ENCODE measurements at places on chromosomes 5 and 9.

- no peaks in the 10 kb centered on the region for H3K36me3 ChIP-seq
- H3K4me3 ChIP-seq, result no peak overlapping the region
- no peaks in the 10 kb centered on the region for H3K4me1 ChIP-seq
- H3K27ac ChIP-seq, result no peak overlapping the region
These were observed 1012.8 kb downstream of the MAT2B start for GRCh38 chr5:164518067-164518740.

GRCh38 chr9:70495514-70495913 lies 81.1 kb upstream of the KLF9 start:
- H3K27ac ChIP-seq, result peak overlapping the region; percentile 22
- no peaks in the 10 kb centered on the region for H3K27me3 ChIP-seq
- no peaks in the 10 kb centered on the region for H3K36me3 ChIP-seq
- no peak overlapping the region for H3K4me3 ChIP-seq

DNA sequence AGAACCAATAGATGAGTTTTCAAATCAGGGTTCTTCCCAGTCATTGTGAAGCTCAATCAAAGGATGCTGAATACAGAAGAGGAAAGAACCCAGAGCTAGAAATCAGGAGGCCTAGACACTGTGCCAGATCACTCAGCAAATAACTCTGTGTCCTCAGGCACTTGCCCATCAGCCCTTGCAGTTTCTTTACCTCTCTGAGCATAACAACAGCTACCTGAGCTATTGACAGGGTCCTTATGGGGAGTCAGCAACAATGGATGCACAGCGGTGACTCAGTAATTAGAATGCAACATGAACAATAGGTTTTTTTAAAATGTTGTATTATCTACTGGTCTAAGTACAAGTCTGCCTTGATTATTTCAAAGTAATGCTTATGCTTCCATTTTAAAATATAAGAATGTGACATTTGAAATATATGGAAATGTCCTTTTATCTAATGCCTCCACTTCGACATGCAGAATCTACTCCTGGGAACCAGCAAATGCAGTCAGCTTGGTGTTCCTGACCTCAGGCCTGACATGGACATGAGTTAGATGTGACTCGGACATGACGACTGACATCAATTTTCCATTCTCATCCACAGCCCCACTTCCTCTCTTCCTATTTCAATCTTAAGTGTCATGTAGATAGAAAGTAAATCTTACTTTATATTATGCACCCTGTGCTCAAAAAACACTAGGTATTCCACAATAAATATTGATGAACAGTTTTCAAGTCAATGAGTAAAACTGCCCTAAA lies 155.0 kb downstream of the TLE1 start:
- H3K4me1 ChIP-seq, result peaks cover 2% of the 10 kb centered on the region
- no peaks in the 10 kb centered on the region for H3K27me3 ChIP-seq
- H3K36me3 ChIP-seq, result no peaks in the 10 kb centered on the region
- no peak overlapping the region for H3K4me3 ChIP-seq

GRCh38 chr5:19880859-19881436 lies 107.1 kb downstream of the CDH18 start:
- no peak for DNase-seq
- no peak overlapping the region for H3K27ac ChIP-seq
- no peaks in the 10 kb centered on the region for H3K27me3 ChIP-seq

GRCh38 chr9:129177443-129177790 lies 644 bp downstream of the IER5L start:
- H3K27ac ChIP-seq, result peak overlapping the region; percentile 74
- H3K4me1 ChIP-seq, result peaks cover 12% of the 10 kb centered on the region
- H3K4me3 ChIP-seq, result peak overlapping the region; percentile 100
- no peak for DNase-seq
- no peaks in the 10 kb centered on the region for H3K36me3 ChIP-seq
- H3K27me3 ChIP-seq, result no peaks in the 10 kb centered on the region

- H3K27ac ChIP-seq, result no peak overlapping the region
- no peak overlapping the region for H3K4me3 ChIP-seq
- H3K4me1 ChIP-seq, result peaks cover 4% of the 10 kb centered on the region
- no peaks in the 10 kb centered on the region for H3K27me3 ChIP-seq
These were observed 366.2 kb upstream of the PDE4D start for GRCh38 chr5:60259730-60260129.

DNA sequence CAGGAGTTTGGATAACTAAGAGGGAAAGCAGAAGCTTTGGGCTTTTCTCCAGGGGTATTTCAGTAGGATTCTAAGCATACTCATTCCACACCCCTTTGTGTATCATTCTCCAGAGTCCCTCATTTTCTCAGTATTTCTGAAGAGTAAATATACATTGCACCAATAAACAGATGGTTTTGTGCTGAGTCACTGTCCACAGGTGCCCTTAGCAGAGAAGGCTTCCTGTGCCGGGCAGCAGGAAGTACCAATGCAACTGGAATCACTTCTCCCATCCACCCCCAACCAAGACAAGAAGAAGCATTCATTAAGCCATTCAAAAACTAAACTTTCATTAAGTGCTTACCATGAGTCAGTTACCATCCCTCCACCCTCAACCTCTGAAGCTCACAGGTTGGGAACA lies 3.6 kb upstream of the CCNJL start:
- H3K27me3 ChIP-seq, result no peaks in the 10 kb centered on the region
- no peak overlapping the region for H3K27ac ChIP-seq
- H3K4me1 ChIP-seq, result no peaks in the 10 kb centered on the region
- H3K36me3 ChIP-seq, result no peaks in the 10 kb centered on the region
- DNase-seq, result no peak
- no peak overlapping the region for H3K4me3 ChIP-seq

- no peaks in the 10 kb centered on the region for H3K27me3 ChIP-seq
- H3K4me1 ChIP-seq, result peaks cover 7% of the 10 kb centered on the region
- no peak overlapping the region for H3K4me3 ChIP-seq
- no peak for DNase-seq
- peak overlapping the region; percentile 11 for H3K27ac ChIP-seq
- H3K36me3 ChIP-seq, result no peaks in the 10 kb centered on the region
These were observed 57.9 kb downstream of the TGFBR1 start for GRCh38 chr9:99162759-99163364.

DNA sequence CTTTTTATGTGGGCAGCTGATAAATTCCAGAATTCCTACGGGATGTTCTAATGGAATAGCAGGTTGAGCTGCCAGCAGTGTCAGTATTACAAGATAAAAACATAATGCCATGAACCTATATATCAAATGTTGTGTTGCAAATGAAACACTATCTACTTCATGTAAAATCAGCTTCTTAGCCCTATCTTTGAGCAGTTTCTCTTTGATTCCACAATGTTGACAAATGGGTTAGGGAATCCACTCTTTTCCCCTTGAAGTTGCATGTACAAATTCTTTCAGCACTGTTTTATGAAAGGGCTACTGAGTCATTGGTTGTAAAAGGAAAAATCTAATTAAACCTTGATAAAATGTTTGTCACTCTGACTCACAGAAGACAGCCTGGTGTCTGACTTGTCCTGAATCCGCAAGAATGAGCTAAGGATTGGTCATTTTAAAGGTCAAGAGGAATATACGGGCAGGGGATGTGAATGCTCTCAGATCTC lies 950.6 kb upstream of the NUDT12 start:
- H3K4me3 ChIP-seq, result no peak overlapping the region
- no peaks in the 10 kb centered on the region for H3K27me3 ChIP-seq
- H3K4me1 ChIP-seq, result no peaks in the 10 kb centered on the region

DNA sequence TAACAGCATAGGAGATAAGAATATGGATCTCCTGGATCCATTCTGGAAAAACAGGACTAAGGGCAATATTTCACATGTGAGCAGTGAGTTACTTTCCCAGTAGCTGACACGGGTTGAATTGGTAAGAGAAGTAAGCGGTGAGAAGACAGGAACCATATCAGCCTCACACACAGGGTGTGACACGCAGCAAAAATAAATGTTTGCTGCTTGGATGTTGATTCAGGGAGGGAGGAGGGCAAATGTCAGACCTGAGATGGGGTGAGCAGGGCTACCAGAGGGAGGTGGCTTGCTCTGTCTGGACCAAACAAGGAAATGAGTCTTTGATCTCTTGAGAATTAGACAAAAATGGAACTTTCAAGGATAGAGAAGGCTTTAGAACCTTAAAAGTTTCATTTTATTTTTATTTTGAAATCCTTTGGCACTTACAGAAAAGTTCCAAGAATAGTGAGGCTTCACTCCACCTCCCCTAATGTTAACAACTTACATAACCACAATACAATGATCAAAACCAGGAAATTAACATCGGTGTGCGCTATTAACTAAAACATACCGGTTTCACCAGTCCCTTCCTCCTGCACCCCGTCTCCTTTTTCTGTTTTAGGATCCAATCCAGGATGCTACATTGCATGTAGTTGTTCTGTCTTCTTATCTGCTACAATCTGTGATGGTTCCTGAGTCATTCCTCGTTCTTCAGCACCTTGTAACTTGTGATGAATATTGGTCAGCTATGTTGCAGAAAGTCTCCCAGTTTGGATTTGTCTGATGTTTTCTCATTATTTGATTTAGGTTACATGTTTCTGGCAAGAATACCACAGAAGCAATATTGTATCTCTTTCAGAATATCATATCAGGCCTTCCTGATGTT lies 20.5 kb upstream of the ARHGEF28 start:
- no peaks in the 10 kb centered on the region for H3K36me3 ChIP-seq
- no peaks in the 10 kb centered on the region for H3K27me3 ChIP-seq
- H3K4me1 ChIP-seq, result no peaks in the 10 kb centered on the region
- DNase-seq, result no peak

DNA sequence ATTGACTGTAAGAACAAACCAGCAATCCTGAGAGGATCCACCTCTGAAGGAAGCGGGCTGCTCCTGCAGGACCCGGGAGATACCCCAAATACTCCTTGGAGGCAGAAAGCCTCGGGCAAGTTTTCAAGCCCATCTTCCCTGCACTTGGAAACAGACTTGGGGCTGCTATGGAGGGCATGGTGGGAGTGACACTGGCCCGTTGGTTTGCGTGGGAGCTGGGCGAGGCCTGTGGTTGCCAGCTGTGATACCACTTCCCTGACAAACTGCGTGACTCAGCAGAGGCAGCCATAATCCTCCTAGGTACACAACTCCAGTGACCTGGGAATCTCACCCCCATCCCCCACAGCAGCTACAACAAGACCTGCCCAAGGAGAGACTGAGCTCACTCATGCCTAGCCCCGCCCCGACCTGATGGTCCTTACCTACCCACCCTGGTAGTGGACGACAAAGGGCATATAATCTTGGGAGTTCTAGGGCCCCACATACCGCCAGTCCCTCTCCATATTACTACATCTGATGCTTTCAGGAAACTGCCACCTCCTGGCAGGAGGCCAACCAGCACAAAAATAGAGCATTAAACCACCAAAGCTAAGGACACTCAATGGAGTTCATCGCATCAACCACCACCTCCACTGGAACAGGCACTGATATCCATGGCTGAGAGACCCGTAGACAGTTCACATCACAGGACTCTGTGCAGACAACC lies 38.1 kb upstream of the VLDLR start:
- no peaks in the 10 kb centered on the region for H3K4me1 ChIP-seq
- H3K27me3 ChIP-seq, result no peaks in the 10 kb centered on the region
- H3K4me3 ChIP-seq, result no peak overlapping the region

GRCh38 chr5:78615697-78616096 lies 32.9 kb downstream of the LHFPL2 start:
- H3K4me1 ChIP-seq, result no peaks in the 10 kb centered on the region
- peaks cover 8% of the 10 kb centered on the region for H3K36me3 ChIP-seq
- no peak for DNase-seq
- H3K4me3 ChIP-seq, result no peak overlapping the region
- H3K27me3 ChIP-seq, result no peaks in the 10 kb centered on the region

DNA sequence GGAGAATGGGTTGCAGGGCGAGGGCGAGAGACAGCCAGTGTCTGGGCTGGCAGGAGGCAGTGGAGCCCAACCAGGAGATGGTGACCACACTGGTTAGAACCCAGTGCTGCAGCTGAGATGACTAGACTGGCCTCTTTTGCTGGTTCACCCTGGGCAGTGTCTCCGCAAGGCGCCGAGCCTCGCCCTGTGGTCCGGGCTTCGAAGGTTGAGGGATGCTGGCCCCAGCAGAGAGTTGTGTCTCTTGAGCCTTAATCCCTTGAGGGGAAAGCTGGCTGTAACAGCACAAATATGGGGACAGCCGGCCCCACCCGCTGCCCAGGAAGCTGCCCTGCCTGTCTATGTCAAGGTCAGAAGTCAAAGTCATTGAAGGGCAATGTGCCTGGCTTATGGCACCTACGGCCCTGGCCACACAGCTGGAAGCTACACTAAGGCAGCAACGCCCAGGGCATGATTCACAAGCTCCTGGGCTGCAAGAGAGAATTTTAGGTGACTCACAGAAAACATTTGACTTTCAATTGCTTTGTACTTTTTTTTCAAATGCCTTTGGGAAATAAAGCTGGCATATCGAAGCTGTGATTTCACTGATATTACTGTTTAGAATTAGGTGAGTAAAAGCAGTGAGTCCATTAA lies 33.3 kb downstream of the NKX2-5 start:
- DNase-seq, result no peak
- no peaks in the 10 kb centered on the region for H3K36me3 ChIP-seq
- no peaks in the 10 kb centered on the region for H3K4me1 ChIP-seq
- no peak overlapping the region for H3K27ac ChIP-seq

DNA sequence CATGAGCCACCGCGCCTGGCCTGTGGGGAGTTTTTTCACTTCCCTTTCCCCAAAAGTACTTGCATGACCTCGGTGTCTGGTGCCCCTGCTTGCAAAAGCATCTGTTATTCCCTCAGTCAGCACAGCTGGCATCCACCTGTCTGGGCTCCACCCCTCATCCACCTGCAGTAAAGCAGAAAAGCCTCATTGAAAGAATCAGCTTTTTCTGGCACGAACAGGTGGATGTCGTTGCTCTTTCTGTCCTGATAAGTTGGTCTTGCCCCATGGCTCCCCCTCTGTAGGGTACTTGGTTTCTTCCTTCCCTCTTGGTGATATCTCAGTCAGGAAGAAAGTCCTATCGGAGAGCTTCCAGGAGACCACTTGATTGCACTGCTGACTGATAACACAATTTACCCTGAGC lies 37.4 kb downstream of the WWC1 start:
- H3K4me3 ChIP-seq, result no peak overlapping the region
- H3K36me3 ChIP-seq, result no peaks in the 10 kb centered on the region
- H3K27ac ChIP-seq, result no peak overlapping the region

- no peak overlapping the region for H3K4me3 ChIP-seq
- H3K27me3 ChIP-seq, result no peaks in the 10 kb centered on the region
- H3K36me3 ChIP-seq, result no peaks in the 10 kb centered on the region
- DNase-seq, result no peak
These were observed 33.8 kb downstream of the DOCK8 start for GRCh38 chr9:248278-248961.

- no peaks in the 10 kb centered on the region for H3K36me3 ChIP-seq
- no peak overlapping the region for H3K4me3 ChIP-seq
- no peaks in the 10 kb centered on the region for H3K27me3 ChIP-seq
- no peak for DNase-seq
These were observed 1.5 kb downstream of the THG1L start for GRCh38 chr5:157732596-157733262.

Measured in ascending aorta (tissue), 2 donors.